CD4-positive, alpha-beta memory T cell (primary cell): ENCODE measurements at places on chromosomes 6 and 20. TPM values are rescaled to one million over a fixed set of nuclear protein-coding genes. Genes with fewer than 3 reads are reported as not detected.
A peak's percentile ranks its signal among the peaks of the same experiment; 100 is the strongest.

DNA sequence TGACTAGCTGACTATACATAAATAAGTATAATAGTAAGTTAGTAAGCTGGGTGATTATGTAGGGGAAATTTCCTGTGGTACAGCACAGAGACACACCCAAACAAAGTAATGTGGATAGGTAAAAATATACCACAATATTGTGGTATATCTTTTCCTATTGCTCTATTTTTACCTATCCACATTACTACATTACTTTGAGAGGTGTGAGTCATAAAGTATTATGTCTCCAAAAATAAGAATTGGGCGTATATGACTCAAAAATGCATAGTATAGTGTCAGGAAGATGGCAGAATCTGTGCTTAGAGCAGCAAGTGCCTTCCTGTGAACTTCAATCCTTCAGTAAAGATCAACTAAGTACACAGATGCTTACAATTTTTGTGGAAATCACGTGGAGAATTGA, 2.7 kb upstream of the SIRPG start:
- peak; percentile 24 for DNase-seq

DNA sequence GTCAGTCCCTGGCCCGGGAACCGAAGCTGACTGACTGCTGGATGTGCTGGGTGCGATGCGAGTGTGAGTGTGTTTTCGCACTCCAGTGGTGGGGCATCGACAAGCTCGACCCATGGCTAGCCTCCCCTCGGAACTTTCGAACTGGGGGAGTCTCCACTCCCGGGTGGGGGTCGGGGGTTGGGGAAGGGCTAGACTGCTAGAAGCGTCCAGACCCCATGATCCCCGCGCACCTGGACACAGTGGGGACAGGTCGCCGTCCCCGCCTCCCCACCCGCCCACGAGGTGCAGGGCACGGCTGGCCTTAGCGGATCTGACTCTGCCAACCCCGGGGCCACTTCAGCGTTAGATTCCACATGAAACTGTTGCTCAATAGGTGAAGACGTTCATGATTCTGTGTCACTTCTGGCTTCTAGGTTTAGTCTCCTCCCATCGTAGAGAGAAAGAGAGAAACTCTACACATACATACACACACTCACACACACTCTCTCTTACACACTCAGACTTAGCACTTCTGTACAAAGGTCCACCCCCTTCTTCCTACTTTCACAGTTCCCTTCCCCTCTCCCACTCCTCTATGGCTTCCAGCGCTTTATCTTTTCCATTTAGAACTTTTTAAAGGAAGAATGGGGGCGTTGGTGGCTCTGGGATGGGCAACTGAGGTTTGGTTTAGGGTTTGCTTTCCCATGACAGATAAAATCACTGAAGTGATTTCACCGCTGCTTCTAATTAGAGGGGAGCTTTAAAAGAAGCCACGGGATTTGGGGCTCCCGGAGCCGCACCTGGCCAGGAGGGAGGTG, 5.1 kb upstream of the TFAP2A start:
- DNase-seq: no peak

DNA sequence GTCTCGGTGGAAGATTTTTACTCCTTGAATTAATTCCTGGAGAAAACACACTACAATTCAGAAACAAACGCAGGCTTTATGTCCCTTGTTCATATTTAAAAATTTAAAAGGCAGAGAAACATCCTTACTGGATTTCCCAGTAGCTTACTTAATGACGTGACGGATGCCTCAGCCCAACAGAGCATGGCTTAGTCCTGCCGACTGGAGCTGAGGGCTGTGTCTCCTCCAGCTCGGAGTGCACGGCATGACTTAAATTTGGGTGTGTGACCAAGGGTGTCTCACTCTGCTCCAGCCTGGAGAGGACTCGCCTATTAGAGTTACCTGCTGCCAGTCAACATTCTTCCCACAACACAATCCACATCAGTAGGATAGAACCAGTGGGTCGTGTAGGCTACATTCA, 107.1 kb downstream of the PSMB1 start:
- no peak for DNase-seq

GRCh38 chr6:41039060-41039998, at the start of gene UNC5CL:
Gene UNC5CL (minus strand): TSS chr6:41039221. CDS start chr6:41035074, 4,147 bp downstream.
- peak; percentile 45 for DNase-seq

DNA sequence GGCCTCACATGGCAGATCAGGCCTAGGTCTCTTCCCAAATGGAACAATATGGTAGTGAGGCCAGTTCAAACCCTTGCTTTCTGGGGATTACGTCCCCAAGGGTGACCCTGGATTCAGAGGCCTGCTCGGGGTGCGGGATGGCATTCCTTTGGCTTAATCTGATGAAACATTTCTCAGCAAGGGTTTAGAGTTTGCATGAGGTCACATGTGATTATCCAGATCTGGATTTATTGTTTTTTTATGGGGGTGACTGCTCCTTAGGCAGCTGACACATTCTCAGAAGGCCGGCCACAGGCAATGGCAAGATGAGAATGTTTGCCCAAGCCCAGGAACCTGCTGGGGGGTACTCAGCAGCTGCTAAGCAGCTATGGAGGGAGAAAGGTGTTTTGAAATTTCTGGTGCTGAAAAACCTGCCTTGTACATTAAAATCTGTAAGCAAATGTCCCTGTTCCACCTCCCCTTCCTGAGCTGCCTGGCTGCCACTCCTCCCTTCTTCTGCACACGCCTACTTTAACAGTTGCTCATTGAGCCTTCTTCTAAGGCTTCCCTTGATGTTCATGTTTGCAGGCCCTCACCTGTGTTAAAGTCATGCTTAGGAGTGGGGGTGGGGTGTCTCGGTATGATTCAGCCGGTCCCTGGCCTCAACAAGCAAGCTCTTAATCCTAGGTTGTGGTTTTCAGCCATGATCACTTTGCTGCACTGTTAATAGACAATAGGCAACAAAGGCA, 37.9 kb upstream of the FUCA2 start:
- no peak for DNase-seq

DNA sequence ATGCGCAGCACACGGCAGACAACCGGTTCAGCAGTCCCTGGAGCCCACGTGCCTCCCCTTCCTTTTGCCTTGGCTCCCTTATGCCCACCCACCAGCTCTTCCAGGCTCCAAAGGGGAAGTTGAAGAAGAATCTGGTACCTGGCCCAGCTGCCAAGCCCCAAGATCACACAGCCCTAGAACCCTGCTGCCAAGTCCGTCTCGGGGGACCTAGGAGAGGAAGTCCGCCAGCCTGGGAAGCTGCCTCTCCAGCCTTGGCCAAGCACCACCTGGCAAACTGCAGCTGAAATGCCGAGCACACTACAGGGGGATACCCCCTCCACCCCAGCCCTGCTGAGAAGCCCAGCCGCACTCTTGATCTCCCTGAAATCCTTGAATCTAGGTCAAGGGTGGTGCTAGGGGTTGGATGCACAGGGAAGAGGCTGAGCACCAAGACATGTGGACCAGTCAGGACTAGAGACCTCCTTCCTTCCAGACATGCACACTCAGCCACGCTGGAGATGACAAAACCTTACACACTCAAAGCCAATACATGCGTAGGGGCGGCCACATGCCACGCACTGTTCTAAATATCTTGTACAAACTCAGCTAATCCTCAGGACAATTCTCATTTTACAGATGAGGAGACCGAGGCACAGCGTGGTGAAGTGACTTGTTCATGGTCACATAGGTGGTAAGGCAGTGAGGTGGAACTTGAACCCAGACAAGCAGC, 124.1 kb downstream of the PREX1 start:
- DNase-seq: no peak

- no peak for DNase-seq
Measured at GRCh38 chr20:15222502-15223330, 885.3 kb upstream of the FLRT3 start.

DNA sequence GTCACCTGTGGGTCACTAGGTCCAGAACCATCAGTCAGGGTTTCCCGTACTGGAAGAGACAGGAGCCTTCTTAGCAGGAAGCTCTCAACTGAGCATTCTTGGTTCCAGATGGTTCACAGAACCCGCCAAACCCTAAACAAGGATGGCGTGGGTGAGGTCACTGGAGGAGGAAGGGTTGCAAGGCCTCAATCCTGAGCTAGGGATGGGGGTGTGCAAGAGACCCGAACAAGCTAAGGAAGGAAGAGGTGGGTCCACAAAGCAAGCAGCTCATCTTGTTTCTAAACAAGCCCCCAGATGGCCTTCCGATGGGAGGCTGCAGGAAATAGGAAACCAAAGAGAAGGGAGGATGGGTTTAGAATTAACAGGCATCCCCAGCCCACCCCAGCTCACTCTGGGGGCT, 92.7 kb downstream of the PREX1 start:
- DNase-seq: no peak

GRCh38 chr20:40957265-40957760, 71.3 kb upstream of the TOP1 start:
- DNase-seq: no peak

GRCh38 chr6:157594292-157594691, 213.3 kb downstream of the ZDHHC14 start:
- no peak for DNase-seq

- no peak for DNase-seq
Measured at GRCh38 chr20:31760519-31761240, 21.6 kb downstream of the TPX2 start.

GRCh38 chr6:156976216-156977127, 199.3 kb downstream of the ARID1B start:
- DNase-seq: no peak

GRCh38 chr20:24746351-24746685, 202.8 kb upstream of the CST7 start:
- DNase-seq: no peak

- no peak for DNase-seq
Measured at GRCh38 chr6:33571637-33572316, 8.3 kb downstream of the BAK1 start.

DNA sequence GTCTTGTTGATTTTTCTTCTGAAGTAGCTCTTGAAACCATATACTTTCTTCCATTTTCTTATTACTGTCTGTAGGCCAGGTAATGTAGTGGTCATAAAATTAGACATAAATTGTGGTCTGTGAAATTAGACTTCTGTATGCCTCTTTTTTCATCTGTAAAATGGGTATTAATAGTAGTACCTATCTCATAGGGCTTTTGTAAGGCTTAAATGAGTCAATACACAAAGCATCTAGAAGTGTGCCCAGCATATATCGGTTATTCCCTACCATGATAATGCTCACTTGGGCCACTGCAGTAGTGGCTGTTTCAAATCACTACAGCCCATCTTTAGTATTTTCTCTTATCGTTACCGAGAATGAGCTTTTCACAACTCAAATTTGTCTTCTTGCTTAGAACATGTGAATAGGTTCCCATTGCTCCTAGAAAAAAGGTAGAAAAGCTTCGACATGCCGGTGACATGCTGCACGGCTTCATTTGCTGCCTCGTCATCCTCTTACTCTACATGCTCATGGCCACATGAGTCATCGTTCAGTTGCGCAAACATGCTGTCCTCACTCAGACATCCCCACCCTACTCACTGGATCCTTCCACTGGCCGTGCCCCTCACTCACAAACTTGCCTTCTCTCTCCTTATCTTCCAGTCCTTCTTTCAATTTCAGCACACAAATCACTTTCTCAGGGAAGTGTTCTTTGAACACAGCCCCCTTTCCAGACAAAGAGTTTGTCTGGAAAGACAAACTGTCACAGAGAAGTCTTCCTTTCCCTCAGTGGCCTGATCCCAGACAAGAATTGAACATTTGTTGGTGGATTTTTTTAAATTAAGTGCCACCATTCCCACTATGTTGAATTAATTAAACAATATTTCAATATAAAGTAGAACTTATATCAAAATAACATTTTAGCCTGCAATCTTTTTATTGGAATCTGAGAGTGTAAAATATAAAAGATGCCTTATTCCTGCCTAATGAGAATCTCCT, 32.2 kb upstream of the ERVFRD-1 start:
- DNase-seq: no peak

DNA sequence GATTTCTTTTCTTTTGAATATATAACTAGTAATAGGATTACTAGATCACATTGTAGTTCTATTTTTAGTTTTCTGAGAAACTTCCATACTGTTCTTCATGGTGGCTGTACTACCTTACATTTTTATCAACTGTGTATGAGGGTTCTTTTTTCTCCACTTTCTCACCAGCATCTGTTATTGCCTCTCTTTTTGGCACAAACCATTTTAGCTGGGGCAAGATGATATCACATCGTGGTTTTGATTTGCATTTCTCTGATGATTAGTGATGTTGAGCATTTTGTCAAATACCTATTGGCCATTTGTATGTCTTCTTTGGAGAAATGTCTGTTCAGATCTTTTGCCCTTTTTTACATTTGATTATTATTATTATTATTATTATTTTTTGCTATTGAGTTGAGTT, 86.1 kb upstream of the TCF21 start:
- DNase-seq: no peak

GRCh38 chr20:54491506-54491905, 16.1 kb downstream of the DOK5 start:
- DNase-seq: no peak

DNA sequence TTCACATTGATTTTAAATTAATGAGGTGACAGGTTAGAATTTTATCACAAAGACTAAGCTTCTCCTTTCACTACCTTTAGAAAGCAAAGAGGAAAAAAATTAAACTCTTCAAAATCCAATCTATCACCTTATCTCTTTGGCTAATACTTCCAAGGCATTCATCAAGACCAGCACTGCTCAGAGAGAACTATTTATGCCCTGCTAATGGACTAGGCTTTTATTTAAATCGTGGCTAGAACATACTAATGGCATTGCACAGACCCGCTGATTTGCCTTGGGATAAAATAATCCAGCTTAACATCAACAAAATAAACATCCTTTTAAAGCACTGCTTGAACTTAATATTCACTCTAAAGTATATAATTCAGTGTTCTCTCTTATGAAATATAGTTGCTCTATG, 880.4 kb downstream of the HACE1 start:
- DNase-seq: no peak

GRCh38 chr6:102980951-102981350, 1587.4 kb downstream of the GRIK2 start:
- DNase-seq: no peak

DNA sequence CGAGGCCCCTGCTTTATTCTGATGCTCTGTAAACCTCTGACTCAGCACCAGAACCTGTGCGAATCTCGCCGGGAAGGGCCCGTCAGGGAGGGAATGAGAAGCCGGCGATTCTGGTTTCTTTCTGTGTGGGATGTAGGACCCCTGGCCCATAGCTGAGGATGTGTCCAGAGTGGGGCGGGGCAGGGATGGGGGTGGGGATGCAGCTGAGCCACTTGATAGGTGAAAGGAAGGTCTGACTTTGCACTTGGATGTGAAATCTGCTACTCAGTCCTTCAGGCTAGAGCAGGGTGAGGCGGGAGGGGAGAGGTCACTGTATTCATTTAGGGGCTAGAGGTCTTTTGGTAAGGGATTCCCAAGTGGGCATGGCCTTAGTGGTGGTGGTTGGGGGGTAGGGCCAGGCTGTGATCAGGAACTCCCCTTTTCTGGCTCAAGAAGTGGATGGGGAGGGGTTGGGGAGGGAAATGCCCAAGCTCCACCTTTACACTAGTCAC, 2.3 kb downstream of the TOX2 start:
- DNase-seq: no peak

Gene ERGIC3
- total RNA-seq: 151 TPM

Gene CD24
- total RNA-seq: not detected

Gene MYB
- total RNA-seq: 4.7 TPM

Gene ADGRF4
- not detected for total RNA-seq
